ENCODE measurements at places on chromosomes 2 and 18.

- no peak overlapping the region for H3K4me3 ChIP-seq
- no peaks in the 10 kb centered on the region for H3K36me3 ChIP-seq
- no peak overlapping the region for H3K27ac ChIP-seq
- DNase-seq, result no peak
Observed at GRCh38 chr2:101238930-101239759, 13.5 kb upstream of the CNOT11 start.

- H3K27ac ChIP-seq, result no peak overlapping the region
- H3K27me3 ChIP-seq, result no peaks in the 10 kb centered on the region
- no peaks in the 10 kb centered on the region for H3K36me3 ChIP-seq
Observed at GRCh38 chr2:86700690-86701089, 19.4 kb upstream of the RMND5A start.

GRCh38 chr2:110116033-110116710 lies 550 bp upstream of the MALL start:
- H3K27me3 ChIP-seq, result peaks cover 6% of the 10 kb centered on the region
- no peak overlapping the region for H3K4me3 ChIP-seq
- H3K36me3 ChIP-seq, result no peaks in the 10 kb centered on the region
- no peak overlapping the region for H3K27ac ChIP-seq
- H3K4me1 ChIP-seq, result no peaks in the 10 kb centered on the region
- no peak for DNase-seq

DNA sequence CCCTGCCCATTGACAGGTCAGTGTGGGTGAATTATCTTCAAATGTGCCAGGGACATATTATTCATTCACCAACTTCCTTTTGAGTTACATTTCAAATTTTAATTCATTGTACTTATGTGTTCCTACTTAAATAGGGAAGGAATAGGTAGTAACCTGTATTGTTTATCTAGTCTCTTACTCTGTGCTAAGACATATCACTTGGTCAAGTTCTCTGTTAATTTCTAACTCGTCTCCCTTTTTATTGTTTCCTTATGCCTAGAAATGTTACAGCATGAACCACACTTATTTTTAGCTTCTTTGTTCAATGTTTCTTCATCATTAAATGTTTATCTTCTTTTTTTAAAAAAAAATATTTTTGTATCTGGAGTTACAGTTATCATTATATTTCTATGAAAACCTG lies 151.9 kb downstream of the HAUS1 start:
- H3K27me3 ChIP-seq, result no peaks in the 10 kb centered on the region
- no peak overlapping the region for H3K27ac ChIP-seq
- DNase-seq, result no peak
- no peak overlapping the region for H3K4me3 ChIP-seq
- peaks cover 7% of the 10 kb centered on the region for H3K4me1 ChIP-seq

DNA sequence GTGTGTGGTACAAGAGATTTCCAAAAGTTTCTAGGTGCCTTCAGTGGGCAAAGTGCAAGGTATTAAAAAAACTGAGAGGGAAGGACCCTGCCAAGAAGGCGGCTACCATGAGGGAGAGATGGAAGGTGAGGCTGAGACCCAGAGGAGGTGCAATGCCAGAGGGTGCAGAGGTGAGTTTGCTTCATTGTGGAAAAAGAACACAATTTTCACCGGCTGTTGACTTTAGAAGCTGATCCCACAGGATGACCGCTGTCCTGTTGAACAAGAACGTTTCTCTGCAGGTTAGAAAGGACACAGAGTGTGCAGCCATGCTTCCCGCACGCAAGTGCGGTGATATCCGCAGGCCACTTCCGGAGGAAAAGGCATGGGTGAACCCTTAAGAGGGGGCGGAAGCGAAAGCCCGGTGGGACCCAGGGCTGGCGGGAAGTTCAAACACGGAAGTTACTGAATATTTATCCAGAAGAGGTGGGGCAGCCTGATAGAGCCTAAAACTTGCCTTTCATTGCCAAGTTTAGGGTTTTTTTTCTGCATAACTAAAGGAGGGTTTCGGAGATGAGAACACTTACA lies 16.6 kb downstream of the SP110 start:
- H3K27ac ChIP-seq, result no peak overlapping the region
- peaks cover 96% of the 10 kb centered on the region for H3K36me3 ChIP-seq
- H3K27me3 ChIP-seq, result no peaks in the 10 kb centered on the region

DNA sequence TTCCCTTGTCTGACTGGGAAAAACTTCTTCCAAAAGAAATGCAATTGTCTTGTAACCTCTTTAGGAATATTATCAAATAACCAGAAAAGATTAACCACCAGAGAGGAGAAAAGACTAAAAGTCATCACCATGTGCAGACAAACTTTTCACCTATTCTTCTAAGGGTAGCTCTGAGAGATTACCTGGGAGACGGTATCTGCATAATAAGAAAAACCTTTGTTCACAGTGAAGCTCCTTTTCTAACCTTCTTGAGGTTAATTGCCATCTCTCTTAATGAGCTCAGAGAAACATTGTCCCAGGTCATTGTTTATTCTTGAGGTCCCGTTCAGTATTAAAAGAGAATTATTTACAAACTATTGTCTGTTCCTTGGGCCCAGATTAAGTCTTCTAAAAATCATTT lies 1091.2 kb upstream of the LRRTM1 start:
- H3K27me3 ChIP-seq, result no peaks in the 10 kb centered on the region
- H3K27ac ChIP-seq, result no peak overlapping the region
- no peaks in the 10 kb centered on the region for H3K4me1 ChIP-seq

Measured in CD4-positive, CD25-positive, alpha-beta regulatory T cell (primary cell).